ENCODE measurements at places on chromosomes 1 and 21. TPM values are rescaled to one million over a fixed set of nuclear protein-coding genes. Genes with fewer than 3 reads are reported as not detected.

GRCh38 chr21:36021251-36021837 is 39.0 kb downstream of the SETD4 start:
- DNase-seq = no peak

GRCh38 chr1:238401144-238401543 is 510.4 kb upstream of the ZP4 start:
- no peak for DNase-seq

- no peak for DNase-seq
Measured at GRCh38 chr1:42178249-42178648, 13.7 kb upstream of the GUCA2A start.

GRCh38 chr1:116377541-116378529 is 4.8 kb downstream of the ATP1A1 start:
- DNase-seq = no peak

- DNase-seq = no peak
Measured at GRCh38 chr1:54614563-54614962, 8.8 kb downstream of the FAM151A start.

CNIH4 gene
- total RNA-seq = 30.1 TPM

CNR2 gene
- total RNA-seq = not detected

CRYZ gene
- total RNA-seq = 31.0 TPM

- no peak for DNase-seq
Measured at GRCh38 chr21:25732091-25732760, 2.5 kb downstream of the ATP5PF start.

DNA sequence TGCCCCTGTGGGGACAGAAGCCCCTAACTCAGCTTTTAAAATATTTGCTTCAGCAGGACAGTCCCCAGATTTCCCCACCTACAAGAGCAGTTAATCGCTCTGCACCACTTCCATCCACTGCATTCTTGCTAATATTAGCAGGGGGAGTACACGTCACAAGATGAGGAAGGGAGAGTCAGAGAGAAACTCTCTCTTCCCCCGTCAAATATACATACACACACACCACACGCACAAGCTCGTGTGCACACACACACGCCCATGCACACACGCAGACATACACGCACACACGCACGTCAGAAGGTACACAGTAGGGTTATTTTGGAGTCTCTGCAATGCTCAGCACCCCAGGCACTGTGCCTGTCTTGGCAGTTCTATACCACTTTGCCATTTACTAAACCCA is 2.1 kb downstream of the CLCA1 start:
- DNase-seq = no peak

DNA sequence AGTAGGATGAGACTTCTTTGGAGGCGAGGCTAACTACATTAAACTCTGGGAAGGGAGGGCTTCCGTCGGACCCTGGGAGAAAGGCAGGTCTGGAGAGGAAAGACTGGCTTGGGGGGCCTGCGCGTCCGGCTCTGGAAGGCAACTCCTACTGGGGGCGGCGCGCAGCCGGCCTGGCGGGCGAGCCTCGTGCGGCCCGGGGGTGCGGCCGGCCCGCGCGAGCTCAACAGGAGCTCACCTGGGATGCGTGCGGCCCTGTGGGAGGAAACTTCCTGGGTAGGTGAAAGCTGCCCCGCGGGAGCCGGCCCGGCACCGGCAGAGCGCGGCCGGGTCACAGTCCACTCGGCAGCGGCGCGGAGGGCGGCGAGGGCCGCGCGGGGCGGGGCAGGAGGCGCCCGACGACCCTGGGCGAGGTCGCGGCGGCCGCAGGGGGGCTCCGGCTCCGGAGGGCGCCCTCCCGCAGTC is 449 bp downstream of the EPS15 start:
- peak; percentile 78 for DNase-seq

DNA sequence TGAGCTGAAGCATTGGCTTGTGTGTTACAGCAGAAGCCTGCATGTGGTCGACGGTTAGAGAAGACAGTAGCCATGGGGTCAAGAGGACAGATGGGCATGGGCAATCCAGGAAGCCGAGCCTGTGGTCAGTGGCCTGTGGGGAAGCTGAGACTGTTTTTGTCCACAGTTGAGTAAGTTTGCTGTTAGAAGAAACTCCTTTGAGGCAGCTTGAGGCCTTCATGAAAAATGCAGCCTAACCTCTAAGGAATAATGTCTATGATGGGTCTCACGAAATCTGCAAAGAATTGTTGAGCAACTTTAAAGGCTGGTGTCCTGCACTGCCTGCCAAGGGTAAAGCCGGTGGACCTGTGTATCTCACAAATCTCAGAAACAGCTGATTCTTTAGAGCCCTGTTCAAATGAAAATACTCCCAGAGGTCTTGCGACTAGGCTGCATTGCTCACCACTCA is 322.4 kb downstream of the SETD4 start:
- no peak for DNase-seq

DNA sequence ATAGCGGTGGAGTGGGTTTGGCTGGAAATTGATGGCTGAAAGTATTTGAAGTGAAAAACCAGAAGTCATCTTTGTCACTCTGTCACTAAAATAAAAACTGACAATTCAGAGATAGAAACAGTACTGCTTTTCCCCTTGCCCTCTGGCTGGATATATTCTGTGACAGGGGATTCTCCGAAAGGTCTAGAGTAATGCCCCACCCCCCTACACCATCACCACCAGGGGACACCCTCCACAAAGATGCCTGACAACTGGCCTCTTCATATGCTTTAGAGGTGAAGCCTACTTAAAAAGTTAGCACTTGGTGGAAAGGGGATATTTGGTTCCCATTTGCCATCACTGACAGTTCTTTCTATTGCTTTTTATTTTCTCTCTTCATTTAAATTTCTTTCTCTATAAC is 73.5 kb downstream of the SGIP1 start:
- no peak for DNase-seq

COL11A1 gene
- total RNA-seq = 0.13 TPM

DNA sequence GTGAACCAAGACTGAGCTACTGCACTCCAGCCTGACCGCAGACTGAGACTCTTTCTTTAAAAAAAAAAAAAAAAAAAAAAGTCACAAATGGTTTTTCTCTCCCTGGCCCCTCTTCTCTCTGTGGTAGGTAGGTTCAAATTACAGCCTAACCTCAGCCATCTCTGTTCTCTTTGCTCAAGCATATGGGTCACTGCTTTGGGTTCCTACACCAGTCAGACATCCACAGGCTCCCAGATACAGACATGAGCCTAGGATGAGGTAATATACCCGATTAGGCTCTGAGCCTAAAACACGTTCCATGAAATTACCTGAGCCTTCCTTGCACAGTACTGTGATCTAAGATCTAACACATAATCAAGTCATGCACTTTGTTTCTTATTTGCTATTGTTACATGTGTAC is 90.5 kb upstream of the JAK1 start:
- DNase-seq = no peak

GRCh38 chr1:160911441-160911840 is 26.5 kb upstream of the ITLN1 start:
- DNase-seq = no peak

DNA sequence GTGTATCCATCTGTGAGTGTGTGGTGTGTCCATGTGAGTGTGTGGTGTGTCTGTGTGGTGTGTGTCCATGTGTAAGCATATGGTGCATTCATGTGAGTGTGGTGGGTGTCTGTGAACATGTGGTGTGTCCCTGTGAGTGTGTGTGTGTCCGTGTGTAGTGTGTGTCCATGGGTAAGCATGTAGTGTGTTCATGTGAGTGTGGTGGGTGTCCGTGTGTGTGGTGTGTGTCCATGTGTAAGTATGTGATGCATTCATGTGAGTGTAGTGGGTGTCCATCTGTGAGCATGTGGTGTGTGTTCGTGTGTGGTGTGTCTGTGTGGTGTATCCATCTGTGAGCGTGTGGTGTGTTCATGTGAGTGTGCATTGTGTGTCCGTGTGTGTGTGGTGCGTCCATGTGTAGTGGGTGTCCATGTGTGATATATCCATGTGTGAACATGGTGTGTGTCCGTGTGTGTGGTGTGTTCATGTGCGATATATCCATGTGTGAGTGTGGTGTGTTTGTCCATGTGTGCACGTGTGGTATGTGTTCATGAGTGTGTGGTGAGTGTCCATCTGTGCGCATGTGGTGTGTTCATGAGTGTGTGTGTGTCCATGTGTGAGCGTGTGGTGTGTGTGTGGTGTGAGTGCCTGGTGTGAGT is 12.3 kb downstream of the SLC19A1 start:
- DNase-seq = peak; percentile 56

HSD3B1 gene
- not detected for total RNA-seq

LCE2B gene
- total RNA-seq = not detected

PADI6 gene
- not detected for total RNA-seq

- no peak for DNase-seq
Measured at GRCh38 chr1:53280496-53280895, 42.2 kb upstream of the MAGOH start.

KLF17 gene
- total RNA-seq = not detected

GRCh38 chr1:111990026-111990877 is 784 bp upstream of the KCND3 start:
- no peak for DNase-seq

DNA sequence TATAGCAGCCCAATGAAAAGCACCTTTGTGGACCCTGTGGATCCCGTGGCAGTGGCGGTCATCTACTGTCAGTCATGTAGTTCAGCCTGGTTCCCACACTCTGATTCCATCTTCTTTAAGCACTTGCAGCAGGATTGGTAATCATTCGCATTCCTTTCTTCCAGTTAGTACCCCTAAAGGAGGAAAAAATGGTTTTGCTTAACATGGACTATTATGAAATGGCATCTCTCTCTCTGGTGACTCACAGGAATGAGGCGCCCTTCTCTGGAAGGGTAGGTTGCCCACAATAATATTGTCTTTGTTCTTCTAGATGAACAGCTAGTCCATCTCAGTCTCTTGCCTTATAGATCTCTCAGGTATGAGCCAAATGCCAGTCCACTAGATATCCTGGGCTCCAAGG is 127.9 kb upstream of the MROH9 start:
- no peak for DNase-seq
